Activated CD8-positive, alpha-beta memory T cell treated with anti-CD3 and anti-CD28 coated beads for 24 hours (primary cell): ENCODE measurements at places on chromosomes 4 and X.

GRCh38 chrX:136065044-136065671 is 79.9 kb downstream of the SLC9A6 start:
- DNase-seq, result no peak

GRCh38 chr4:948101-948935 is 16.1 kb downstream of the TMEM175 start:
- no peak for DNase-seq

- no peak for DNase-seq
These were observed 101.4 kb downstream of the AWAT2 start for GRCh38 chrX:69948276-69948797.

DNA sequence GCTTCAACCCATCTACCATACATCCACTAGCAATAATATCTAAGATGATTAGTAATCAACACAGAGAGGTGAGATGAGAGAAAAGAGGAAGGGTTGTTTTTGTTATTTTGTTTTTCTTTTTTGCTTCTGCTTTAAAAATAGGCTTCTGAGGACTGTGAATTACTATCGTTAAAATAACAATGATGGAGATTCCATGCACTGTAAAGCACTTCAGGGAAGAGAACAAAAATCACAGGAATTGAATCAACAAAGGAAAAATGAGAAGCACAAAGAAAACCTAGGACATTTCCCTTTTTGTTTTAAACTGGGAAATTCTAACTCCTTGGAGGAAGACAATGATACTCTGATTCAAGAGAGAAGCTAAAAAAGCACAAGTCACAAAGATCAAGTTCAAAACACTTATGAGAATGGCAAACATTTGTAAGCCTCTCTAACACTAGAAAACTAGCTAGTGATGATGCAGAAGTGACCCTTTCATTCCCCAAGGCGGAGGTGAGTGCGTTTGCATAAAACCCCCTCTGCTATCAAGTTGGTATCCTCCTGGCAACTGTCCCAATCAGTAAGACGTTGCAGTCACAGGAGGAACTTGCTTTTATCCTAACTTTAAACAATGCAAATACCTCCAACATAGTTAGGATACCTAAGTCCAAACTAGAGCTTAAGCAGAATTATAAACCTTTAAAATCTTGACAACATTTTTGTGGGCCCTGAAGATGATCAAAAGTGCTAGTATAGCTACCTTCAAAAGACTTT is 308.5 kb downstream of the CAMK2D start:
- DNase-seq, result no peak

DNA sequence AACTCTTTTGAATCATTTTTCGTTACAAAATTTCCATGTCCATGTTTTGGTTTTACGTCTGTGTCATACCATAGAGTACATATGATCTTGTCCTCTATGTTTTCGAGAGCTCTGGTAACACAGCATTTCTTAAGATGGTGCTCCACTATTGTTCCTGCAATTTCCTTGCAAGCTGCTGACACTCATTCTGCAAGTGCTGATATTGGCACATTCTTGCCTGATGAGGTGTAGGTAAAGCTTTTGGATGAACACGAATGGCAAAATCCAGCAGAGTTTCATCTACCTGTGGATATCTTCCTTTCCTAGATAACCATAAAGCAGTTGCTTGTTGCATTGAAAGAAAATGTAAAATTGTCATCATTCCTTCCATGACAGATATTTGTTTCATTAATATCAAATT is 41.3 kb downstream of the MAGEB17 start:
- DNase-seq, result no peak

DNA sequence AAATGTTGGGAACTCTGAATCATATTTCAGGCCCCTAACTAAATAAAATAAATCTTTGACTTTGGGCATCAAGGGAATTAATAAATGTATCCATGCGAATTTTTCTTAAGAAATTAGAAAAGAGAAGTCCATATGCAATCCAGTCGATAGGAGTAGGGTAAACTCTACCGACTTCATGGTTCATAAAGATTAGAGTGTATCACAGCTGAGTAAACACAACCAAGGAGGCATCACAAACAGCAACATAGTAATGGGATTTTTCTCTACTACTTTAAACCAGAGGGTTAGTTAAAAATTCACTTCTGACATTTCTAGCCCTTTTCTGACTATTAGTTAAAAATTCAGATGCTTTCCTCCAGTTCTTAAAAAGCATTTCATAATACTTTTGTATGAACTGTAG is 19.9 kb downstream of the SEPTIN11 start:
- DNase-seq, result no peak

- no peak for DNase-seq
These were observed 178.7 kb downstream of the KDR start for GRCh38 chr4:54946741-54947140.

GRCh38 chr4:180840142-180840541 is 1403.1 kb upstream of the TENM3 start:
- no peak for DNase-seq

DNA sequence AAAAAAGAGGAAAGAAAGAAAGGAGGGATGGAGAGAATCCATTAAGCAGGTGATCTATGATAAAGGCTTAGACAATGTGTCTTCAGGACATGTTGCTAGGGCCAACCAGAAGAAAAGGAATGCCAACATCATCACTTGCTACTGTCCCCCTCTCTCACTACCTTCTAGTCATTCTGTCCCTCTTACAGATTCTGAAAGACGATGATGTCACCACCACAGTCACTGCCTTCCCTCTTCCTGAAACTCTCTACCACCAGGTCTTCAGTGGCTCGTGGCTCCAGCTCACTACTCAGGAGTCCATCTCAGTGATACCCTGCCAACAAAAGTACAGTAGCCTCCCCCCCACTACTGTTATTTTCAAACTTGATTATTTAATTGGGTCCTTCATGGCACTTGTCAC is 64.0 kb downstream of the KCNIP4 start:
- no peak for DNase-seq

GRCh38 chr4:180280726-180281297 is 1962.4 kb upstream of the TENM3 start:
- no peak for DNase-seq
